ENCODE measurements at places on chromosomes 13 and 19. TPM values are rescaled to one million over a fixed set of nuclear protein-coding genes. Genes with fewer than 3 reads are reported as not detected.

DNA sequence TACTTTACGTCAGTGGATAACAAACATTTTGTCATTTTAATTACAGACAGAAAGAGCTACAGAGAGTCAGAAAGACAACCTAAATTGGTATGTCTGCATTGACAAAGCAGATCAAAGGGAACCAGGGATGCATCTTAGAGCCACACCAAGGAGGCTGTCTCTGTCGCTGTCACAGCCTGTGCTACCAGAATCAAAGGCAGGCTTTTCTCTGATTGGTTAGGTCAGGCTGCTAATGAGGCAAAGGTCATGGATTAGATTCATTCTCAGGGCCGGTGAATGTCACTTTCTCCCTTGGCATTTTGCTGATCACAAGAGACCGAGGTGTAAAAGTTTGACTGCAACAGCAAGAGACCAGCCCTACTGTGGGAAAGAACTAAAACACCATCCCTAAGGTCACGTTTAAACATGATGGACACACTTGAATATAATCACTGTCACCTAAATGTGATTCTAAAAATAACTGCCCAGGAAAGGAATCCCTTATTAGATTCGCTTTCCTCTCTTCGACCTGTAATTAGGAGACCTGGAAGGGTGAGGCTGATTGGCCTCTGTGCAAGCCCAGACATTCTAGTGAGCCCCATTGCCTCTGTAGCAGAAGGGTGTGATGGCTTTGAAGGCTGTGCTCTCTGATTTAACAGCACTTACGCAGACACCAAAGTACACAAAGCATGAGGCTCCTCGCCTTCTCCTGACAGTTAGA, 314.4 kb upstream of the NBEA start:
- DNase-seq: no peak

DNA sequence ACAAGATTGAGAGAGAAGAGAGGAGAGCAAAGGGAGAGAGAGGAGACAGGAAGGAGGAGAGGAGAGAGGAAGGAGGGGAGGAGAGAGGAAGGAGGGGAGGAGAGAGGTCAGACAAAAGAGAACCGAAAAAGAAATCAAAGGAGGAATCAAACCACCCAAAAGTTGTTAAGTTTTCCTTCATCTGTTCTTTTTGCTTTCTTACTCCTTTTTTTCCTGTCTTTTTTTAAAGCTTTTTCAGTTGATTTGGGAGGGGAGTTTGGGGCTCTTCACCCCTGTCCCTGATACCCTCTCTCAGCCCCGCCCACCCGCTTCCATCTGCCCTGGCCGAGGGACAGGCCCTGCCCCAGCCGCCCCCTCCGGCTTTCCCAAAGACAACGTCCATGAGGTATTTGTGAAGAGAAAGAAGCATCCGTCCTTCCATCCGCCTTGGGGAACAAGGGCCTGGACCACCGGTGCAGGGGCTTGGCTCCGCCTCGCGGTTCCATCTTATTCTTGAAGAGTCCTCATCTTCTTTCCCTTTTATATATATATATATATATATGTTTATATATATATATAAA, 13.3 kb downstream of the ZNF574 start:
- no peak for DNase-seq

Gene CGB8
- total RNA-seq: not detected

Gene BRSK1
- 1.3 TPM for total RNA-seq
